NCI-H1436 treated with DMSO at 0.1 percent for 48 hours (cell line): ENCODE measurements at places on chromosomes 1 and 21.

DNA sequence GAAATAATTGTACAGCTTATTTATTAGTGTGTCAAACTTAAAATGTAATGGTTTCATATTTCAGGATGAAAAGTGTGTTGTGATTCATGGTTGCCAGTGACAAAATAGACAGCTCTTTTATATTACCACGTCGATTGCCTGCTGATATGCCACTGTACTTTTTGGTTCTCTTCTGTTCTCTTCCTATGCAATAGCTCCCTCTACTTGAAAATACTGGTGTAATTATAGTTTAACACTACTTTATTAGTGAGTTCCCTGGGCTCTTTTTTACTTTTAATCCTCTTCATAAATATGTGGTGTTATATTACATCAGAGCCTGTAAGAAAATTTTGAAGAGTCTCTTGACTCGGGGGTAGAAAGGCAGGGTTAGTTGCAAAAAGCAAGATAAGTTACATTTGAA, 111.3 kb downstream of the PATJ start:
- no peak for DNase-seq

GRCh38 chr1:68571454-68572235, 74.8 kb upstream of the DEPDC1 start:
- DNase-seq: no peak

DNA sequence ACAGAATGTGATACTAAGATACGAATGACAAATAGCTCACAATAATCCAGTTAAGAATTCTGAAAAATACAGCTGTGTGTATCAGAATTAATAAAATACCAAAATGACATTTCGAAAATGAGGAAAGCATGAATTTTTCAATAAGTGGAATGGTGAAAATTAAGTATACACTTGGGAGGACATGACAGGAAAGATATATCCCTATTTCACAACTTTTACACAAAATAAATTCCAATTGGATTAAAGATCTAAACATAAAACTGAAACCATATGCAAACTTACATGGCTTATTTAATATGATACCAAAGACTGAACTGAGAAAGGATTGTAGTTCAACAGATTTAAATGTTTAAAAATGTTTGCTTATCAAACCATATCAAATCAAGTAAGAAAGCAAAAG, 510.4 kb upstream of the ADAMTS5 start:
- DNase-seq: no peak

- DNase-seq: no peak
Measured at GRCh38 chr1:236356141-236356540, 37.9 kb upstream of the EDARADD start.

- no peak for DNase-seq
Measured at GRCh38 chr1:56837244-56837939, 17.2 kb upstream of the C8A start.

DNA sequence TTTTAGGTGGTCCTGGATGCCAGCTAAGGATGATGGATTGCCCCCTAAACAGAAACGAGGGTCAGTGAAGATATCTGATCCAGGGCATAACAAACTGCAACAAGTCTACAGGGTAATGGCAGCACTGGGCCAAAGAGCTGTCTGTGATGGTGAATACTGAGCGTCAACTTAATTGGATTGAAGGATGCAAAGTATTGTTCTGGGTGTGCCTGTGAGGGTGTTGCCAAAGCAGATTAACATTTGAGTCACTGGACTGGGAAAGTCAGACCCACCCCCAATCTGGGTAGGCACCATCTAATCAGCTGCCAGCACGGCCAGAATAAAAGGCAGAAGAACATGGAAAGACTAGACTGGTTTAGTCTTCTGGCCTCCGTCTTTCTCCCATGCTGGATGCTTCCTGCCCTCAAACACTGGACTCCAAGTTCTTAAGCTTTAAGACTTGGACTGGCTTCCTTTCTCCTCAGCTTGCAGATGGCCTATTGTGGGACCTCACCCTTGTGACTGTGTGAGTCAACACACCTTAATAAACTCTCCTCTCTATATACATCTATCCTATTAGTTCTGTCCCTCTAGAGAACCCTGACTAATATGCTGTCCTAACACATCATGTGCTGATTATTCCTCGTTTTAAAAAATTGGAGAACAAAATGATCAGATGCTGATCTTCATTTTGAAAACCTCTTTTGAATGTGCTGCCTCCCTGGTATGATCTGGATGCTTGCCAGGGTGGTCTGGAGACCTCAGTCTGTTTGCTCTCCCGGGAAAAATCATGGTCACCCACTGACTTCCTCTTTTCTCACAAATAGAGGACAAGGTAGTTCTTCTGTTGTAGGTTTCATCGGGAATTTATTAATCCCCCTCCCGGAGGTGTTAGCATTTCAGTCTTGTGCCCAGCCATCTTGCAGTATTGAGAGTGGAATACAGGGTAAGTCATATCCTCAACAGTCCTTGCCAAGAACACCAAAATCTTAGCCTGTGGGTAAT, 234.7 kb downstream of the SETD4 start:
- no peak for DNase-seq

- no peak for DNase-seq
Measured at GRCh38 chr1:62796221-62796620, 12.3 kb downstream of the ATG4C start.

DNA sequence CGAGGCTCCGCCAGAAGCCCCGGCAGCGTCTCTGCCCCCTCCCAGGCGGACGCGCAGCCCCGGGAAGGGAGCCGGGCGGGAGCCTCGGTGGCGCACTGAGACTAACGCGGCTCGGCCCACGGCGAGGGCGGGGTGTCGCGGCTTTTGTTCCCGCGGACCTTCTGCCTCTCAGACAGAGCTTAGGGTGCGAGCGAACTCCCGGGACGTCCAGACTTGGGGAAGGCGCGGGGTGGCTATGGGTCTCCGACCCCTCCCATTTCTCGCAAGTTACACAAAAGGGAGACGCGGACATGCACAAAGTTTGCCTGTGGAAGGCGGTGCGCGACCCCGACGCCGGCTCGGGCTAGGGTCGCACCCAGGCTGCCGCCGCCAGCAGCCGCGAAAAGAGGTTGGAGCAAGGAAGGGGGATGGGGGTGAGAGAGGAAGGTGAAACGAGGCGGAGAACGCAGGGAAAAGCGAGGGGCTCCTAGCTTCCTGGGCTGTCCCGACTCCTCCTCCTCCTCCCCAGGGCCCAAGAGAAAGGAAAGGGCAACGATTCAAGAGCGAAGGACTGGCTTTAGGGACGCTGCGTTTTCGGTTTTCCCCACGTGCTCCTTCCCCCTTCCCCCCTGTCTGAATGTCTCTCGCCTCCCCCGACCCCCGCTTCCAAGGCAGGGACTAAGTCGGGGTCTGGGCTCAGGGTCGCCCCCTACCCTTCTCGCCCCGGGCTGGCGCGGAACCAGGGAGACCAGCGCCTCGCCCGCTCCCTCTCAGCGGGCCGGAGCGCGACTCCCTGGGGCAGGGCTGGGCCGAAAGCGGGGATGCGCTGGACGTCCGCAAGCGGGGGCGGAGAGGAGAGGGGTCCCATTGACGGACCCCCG, 729 bp downstream of the APP start:
- peak; percentile 2 for DNase-seq

DNA sequence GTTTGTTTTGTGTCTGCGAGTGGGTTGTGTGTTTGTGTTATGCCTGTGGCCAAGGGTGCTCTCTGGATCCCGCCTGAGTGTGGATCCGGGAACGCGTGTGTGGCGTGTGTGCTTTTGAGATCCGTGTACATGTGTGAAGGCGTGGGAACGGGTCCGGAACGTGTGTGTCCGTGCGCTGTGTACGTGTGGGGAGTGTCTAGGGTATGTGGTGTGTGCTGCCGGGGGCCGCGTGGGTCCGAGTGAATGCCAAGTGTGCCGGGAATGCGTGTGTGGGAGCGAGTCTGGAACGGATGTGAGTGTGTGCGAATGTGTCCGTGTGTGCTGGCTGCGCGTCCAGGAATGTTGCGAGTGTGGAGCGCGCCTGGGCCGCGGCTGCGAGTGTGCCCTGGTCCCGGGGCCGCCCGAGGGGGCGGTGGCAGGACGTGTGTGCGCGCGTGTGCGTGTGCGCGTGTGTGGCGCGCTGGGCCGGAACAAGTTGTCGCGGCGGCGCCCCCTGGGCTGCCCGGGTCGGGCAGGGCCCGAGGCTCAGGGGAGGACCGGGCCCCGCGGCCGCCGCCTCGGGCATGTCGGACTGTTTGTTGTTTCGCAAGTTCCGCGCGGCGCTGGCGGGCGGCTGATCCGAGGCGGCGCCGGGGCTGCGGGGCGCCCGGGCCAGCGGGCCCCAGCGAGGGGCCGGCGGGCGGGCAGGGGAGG, 953 bp downstream of the PTPRU start:
- no peak for DNase-seq

DNA sequence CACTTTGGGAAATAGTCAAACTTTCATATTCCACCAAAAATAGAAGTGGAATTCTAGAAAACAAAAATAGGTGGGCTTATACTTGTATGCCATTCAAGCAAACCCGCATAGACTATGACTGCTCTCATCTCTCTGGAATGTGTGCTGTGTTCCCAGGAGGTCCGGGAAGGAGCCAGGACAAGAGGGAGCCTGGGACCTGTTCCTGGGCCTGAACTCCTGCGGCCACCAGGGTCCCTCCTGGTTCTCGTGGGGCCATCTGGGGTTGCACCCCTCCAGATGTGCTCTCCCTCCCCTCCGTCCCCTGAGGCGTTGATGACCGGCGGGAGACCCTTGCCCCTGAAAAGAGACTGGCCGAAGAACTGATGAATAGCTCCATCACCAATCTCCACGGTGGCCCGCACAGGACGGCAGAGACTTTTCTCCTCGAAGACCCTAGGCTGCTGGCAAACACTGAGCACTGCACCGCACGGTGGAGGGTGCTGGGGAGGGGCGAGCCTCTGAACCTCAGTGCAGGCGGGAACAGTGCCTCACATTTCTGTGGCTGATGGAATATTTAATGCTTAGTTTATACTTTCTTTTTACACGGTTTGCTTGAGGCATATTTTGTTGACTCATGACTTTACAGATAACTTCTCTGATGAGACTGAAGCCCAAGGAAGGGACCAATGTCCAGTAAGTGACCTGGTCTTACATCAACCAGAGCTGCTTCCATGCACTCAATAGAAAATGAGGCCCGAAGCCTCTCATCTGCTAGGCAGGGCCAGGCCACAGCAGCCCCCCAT, 9.6 kb upstream of the ADARB1 start:
- DNase-seq: no peak

DNA sequence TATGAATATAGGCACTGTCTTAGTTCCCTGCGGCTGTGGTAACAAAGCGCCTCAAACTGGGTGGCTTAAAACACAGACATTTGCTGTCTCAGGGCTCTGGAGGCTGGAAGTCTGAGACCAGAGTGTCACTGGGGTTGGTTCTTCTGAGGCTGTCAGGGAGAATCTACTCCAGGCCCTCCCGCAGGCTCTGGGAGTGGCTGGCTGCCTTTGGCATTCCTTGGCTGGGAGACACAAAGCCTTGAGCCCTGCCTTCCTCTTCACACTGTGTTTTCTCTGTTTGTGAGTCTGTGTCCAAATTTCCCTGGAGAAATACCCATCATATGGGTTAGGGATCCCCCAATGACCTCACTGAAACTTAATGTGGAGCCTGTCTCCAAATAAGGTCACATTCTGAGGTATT, 38.5 kb downstream of the B3GALT5 start:
- no peak for DNase-seq

GRCh38 chr1:26218906-26219494, 15.0 kb upstream of the CEP85 start:
- DNase-seq: no peak

GRCh38 chr1:9687120-9687873, 35.8 kb downstream of the PIK3CD start:
- DNase-seq: no peak

DNA sequence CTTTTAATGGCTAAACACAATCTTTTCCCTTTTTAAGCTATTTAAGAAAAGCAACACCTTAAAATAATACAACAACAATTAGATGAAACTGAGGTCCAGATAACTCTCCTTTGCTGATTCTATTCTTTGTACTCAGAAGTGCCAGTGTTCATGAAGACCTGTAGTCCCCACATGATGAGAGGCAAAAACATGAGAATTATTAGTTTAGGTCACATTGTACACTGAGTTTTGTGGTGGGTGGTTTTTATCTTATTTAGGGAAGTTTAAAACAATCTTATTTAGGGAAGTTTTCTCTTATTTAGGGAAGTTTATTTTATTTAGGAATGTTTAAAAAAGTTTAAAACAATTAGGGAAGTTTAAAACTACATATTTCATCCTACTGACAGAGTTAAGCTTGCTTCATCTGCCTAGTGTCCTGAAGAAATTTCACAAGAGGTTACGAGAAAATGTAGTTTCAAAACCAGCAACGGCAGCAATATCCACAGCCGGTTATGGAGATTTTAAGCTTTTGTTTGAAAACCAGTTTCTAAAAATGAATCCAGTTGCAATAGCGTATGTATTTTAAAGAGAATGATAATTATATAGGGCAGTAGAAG, 7.8 kb upstream of the OR14I1 start:
- DNase-seq: no peak

DNA sequence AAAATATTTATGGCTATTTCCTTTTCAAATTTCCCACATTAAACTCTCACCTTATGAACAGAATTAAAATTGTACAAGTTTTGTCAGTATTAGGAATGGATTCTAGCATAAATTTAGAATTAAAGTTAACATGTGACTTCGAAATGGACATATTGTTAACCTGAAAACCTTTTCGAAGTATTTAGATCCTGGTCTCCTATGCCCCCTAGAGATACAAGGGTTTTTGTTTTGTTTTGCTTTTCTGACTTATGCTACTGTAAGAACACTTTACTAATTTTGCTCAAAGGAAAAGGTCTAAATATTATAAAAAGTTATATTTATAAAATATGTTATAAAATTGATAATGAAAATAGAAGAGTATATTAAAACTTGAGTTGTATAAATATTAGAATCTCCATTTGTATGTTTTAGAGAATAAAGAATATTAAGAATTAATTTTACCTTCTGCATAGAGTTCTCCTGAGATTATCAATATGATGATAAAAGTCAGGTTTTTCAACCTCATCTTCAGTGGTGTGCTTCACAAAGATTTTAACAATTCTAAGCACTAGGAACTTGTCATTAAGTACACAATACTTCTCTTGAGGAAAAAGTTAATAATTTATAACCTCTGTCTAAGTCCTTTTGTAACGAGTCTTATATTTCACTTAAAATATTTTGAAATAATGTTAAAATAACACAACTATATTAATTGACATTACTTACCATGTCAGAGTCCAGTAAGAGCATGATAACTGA, at the start of gene F13B:
Gene F13B, minus strand, starts transcription at position 542 of the 738 bp plus-strand sequence. Its CDS starts 37 bp downstream, at position 505.
- no peak for DNase-seq
